ENCODE measurements at places on chromosomes 16 and 17.

DNA sequence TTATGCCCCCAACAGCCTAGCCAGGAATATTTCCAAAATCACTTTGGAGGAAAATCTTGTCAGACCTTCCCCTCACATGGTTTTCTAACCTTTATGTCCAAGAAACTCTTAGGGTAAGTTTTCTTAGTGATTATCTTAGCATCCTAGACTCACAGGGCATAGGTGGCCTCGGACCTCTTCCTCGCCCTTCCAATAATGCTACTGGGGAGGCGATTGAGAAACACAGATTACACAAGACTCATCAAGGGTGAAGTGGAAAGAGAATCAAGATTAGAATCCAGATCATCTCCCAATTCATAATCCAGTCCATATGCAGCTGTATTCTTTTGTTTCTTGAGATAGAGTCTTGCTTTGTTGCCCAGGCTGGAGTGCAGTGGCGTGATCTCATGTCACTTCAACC, 358.4 kb upstream of the CDH5 start:
- peak; percentile 7 for DNase-seq

GRCh38 chr17:78712043-78712442, 70.0 kb downstream of the CYTH1 start:
- no peak for DNase-seq

DNA sequence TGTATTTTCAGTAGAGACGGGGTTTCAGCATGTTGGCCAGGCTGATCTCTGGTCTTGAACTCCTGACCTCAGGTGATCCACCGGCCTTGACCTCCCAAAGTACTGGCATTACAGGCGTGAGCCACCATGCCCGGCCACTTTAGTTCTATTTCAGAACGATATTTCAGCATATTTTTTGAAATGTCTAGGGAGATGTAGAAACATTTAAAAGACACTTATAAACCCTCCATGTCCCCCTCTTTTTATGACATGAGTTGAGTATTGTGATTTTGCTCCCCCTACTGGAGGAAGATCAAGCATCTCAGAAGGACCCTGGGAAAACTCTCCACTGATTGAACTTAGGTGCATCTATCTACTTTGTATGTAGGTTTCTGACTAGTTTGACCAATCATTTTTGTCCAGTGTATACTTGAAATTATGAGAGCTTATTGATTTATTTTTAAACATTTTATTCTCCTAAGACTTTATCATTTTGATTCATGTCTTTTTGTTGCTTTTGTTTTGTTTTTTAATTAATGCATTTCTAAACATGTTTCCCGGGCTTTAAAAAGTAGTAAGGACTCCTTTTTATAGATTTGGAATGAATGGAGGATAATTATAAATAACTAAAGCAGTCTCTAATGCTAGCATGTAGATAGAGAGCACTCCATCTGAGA, 105.1 kb downstream of the CHD9 start:
- DNase-seq: peak; percentile 75

DNA sequence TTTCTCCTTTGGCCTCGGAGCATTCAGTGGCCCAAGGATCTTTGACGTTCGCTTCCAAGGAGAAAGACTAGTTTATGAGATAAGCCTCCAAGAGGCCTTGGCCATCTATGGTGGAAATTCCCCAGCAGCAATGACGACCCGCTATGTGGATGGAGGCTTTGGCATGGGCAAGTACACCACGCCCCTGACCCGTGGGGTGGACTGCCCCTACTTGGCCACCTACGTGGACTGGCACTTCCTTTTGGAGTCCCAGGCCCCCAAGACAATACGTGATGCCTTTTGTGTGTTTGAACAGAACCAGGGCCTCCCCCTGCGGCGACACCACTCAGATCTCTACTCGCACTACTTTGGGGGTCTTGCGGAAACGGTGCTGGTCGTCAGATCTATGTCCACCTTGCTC, 1.4 kb downstream of the AOC3 start:
- DNase-seq: no peak

- no peak for DNase-seq
These were observed 342.5 kb downstream of the MAF start for GRCh38 chr16:79257953-79258490.

DNA sequence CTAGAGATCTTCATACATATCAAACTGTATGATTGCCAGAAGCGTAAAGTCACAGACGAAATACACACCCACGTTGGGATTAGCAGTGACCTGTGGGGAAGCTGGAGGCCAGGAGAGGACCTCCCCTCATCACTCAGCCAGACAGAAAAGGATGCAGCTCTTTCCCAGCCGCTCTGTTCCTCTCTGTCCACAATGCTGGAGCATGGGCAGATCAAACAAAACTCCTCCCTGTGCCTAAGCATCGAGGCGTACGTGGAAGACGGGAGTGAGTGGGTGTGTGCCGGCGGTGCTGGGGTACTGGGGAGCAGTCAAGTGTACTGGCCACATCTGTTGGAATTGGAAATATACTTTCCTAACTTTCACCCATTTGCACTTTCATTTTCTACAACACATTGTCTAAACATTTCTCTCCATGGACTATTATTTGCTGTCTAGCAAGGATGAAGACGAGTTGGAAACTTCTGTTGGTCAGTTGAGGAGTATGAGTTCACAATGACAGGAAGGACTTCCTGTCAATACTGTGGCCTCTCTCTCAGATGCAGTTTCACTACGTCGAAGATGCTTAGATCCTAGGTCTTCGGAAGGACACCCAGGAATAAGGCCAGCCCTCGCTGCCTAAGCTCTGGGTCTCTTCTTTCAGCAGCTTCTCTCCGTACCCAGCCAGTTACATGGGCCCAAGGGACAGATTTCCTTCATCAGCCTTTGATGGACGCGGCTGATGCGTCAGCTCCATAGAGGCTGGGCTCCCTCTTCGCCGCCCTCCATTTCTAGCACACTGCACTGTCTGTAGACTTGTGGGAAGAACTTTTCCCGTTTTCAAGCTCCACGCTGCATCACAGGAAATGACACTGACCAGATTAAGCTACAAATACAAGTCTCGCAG, 30.6 kb upstream of the ENDOV start:
- no peak for DNase-seq

DNA sequence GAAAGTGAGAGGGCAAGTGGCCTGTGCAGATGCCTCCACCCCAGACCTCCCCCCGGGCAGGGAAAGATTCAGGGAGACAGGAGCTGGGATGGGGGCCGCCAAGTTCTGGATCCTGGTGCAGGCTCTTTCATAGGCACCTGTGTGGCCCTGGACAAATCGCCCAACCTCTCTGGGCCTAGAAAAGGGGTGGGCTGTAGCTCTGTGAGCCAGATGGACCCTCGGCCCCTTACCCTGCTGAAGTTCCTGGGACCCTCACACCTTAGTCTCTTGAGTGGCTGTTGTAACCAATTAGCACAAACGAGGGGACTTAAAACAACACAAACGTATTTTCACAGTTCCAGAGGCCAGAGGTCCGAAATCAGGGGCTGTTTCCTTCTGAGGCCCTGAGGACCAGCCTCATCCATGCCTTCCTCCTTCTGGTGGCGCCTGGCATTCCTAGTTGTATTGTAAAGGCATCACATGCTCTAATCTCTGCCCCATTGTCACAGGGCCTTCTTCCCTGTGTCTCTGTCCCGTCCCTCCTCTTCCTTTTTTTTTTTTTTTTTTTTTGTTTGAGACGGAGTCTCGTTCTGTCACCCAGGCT, 352.6 kb downstream of the SEC14L1 start:
- DNase-seq: no peak

DNA sequence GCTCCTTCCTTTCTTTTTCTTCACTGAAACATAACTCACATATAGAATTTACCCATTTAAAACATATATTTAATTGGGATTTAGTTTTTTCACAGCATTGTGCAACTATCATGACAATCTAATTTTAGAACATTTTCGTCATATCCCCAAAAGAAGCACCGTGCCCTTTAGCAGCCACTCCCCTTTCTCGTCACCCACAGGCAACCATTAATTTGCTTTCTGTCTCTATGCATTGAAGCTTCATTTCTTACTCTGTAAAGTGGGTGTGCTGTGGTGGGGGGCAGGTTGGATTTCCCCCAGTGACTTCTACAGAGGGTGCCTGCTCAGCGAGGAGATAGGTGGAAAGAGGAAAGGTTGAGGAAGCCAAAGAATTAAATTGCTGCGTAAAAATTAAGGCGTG, 35.8 kb downstream of the MRC2 start:
- no peak for DNase-seq

GRCh38 chr16:87273471-87274030, 43.6 kb downstream of the C16orf95 start:
- no peak for DNase-seq

GRCh38 chr17:75417054-75417580, 11.6 kb upstream of the GRB2 start:
- peak; percentile 27 for DNase-seq

- DNase-seq: no peak
These were observed 11.3 kb downstream of the KATNIP start for GRCh38 chr16:27561216-27561615.

GRCh38 chr16:55502801-55503366, 6.0 kb upstream of the LPCAT2 start:
- DNase-seq: peak; percentile 98

- DNase-seq: no peak
These were observed 15.1 kb downstream of the ASPSCR1 start for GRCh38 chr17:81992306-81993102.

DNA sequence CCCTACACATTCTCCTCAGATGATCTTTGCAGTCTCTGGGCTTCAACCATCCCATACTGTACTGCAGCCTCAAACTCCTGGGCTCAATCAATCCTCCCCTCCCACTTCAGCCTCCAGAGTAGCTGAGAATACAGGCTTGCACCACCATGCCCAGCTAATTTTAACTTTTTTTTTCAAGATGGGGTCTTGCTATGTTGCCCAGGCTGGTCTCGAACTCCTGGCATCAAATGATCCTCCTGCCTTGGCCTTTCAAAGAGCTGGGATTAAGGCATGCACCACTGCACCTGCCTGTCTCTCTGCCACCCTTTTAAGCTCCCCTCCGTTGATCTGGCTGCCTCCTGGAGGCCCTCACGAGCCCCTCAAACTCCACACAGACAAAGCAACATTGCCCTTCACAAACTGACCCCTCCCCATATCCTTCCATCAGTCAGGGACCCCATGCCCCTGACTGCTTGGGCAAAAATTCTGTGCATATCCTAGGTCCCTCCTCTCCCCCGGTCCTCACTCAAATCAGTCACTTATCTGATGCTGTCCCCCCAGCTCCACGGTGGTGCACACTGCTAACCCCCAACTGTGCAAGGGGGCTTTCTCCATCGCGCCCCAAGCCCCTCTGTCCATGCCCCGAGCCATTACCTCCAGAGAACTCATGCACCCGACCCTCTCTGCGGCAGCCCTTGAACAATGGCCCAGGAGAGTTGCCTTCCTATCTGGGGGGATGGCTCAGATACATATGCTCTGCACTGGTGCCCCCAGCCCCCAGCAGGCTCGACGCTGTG, 252.9 kb downstream of the KATNIP start:
- no peak for DNase-seq

DNA sequence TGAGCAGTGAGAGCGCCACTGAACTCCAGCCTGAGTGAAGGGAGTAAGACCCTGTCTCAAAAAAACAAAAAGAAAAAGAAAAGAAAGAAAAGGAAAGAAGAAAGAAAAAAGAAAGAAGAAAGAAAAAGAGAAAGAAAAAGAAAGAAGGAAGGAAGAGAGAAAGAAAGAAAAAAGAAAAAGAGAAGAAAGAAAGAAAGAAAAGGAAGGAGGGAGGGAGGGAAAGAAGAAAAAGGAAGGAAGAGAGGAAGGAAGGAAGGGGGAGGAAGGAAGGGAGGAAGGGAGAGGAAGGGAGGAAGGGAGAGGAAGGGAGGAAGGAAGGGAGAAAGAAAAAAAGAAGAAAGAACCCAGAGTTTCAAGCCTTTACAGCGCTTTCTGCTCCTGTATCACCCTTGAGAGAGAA, 19.1 kb downstream of the GINS3 start:
- no peak for DNase-seq
